Stimulated activated CD8-positive, alpha-beta memory T cell treated with anti-CD3 and anti-CD28 coated beads, Interleukin-12 subunit alpha, Interleukin-12 subunit beta, amount 100 ng/mL, for 4 hours (primary cell): ENCODE measurements at places on chromosomes 12 and 14.

- DNase-seq, result no peak
Observed at GRCh38 chr12:25056486-25057130, 107.7 kb upstream of the BCAT1 start.

DNA sequence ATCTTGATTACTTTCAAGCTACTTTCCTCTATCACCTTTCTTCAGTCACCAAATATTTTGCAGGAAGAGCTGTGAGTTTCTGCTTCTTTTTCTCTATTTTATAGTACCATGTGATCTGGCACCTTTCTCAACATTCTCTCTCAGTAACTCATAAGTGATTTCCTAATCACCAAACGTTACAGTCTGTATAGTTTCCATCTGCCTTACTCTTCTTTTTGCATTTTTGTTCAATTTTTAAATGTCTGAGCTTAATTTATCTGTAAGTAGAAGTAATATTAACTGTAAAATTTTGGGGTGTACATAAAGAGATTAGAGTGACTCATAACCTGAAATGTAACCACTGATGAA lies 422.1 kb upstream of the SYT1 start:
- no peak for DNase-seq

GRCh38 chr12:100529756-100530350 lies 43.6 kb upstream of the GAS2L3 start:
- DNase-seq, result no peak

GRCh38 chr14:64720131-64720576 lies 15.9 kb downstream of the PLEKHG3 start:
- no peak for DNase-seq

- no peak for DNase-seq
Observed at GRCh38 chr14:79375356-79375755, 835.9 kb downstream of the DIO2 start.

- DNase-seq, result no peak
Observed at GRCh38 chr12:120799243-120800045, 73.8 kb downstream of the ACADS start.

- DNase-seq, result no peak
Observed at GRCh38 chr14:52547526-52547925, 4.8 kb downstream of the TXNDC16 start.

DNA sequence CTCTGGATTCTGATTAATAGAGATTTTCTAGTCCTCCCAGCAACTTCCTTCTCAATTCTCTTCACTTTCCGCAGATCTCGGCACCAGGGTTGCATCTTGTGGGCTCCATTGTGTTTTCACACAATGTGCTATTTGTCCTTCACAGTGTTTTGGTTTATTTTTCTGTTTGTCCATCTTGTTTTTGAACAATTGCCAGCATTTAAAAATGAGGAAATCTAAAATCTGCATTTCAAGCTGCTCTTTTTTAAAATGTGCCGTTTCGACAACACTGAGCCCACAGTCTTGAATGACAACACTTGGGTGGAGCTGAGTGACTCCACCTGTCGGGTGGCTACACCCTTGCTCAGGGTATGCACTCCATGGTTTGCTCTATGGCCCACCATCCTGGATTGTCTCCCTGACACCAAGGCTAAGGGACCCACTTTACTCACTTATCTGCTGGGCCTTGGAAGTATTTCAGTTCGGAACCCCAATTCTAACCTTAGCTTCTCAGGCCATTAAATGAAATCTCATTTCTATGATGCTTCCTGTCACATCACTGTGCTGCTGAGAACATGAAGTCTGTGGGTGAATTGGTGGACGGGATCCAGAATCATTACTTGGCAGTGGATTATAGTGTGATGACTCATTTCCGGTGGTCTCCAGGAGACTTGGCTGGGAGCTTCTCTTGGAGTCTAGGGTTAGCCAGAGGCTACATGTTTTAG lies 3.4 kb upstream of the MYRFL start:
- no peak for DNase-seq

DNA sequence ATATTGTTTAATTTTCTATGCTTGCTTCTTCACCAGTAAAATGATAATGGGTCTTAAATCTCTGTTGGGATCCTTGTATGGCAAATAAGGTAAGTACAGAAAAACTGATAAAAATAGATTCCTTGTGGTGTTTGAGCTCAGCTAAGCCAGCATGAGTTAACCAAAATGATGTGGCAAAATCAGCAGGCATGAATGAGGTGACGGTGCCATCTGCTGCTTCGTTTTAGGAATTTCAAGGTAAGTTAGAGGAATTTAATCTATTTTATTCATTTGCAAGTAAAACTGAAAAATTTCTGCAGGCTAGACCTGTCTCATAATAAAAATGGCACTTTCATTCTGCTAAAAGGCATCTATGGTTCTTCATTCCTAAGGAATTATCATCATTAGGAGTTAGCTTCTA lies 10.0 kb upstream of the CLEC7A start:
- DNase-seq, result no peak

DNA sequence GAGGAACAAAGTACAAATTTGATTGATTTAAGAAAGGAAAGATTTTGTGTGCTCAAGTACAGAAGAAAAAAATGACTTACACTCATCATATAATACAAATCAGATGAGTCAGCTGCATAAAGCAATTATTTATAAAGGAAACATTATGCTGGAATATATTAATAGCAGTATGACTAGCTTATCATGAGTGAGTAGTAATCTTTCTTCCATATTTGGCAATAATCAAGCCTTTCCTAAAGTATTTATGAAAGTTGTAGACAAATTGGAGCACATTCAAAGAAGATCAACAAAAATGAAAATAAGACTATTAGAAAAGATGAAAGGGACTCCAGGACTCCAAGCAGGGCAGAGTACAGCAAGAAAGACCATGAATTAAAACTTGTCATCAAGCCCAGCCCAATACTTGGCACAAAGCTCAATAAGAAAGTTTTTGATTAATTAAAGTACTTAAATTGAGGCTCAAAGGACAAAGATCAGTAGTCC lies 32.8 kb downstream of the CCER1 start:
- no peak for DNase-seq

DNA sequence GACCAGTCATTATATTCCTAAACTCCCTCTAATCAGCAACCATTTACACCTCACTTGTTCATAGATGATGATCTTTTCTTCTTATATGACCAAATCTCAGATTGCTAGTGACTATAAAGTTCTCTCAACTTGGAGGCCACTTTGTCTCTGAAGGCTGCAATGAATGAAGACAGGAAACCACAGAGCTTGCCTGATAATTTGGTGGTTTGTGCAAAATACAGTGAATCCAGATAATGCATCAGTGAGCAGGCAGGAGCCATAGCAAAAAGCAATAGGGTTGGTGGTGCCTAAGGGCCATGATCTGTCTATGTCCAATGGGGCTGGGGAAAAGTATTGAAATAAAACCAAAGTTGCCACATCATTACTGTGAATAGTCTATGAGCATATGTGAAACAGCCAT lies 123.8 kb upstream of the LRFN5 start:
- no peak for DNase-seq

DNA sequence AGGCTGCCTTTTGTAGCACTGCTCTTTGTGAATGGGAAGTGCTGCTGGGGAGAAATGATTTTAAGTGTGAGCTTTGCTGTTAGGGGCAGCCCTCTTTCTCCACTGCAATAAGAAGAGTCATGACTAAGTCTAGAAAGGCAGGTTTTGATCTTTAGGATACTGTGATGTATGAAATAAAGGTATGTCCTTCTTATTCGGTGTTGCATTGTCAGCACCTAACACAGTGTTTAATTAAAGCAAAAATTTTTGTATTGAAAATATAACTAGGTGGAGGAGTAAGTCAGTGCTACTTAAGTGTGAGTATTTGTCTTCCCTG lies 81.5 kb downstream of the ETV6 start:
- no peak for DNase-seq

- no peak for DNase-seq
Observed at GRCh38 chr14:81252278-81252677, 31.5 kb upstream of the GTF2A1 start.
